ENCODE measurements at places on chromosomes 3 and 15.

DNA sequence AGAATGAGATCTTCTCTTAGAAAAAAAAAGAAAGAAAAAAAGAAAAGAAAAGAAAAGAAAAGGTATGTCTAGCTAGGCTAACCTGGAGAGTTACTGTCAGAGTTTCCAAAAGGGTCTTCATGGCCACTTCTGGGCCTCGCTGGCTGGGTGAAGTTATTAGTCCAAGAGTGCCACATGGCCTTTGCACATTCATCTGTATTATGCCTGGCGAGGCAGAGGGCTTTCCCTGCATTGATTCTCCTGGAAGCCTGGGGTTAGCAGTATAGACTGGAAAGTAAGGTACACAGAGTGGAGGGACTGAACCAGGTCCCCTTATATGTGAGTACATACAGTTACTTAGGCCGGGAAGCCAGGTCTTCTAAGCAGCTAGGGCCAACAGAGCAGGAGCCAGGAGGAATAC, 54.8 kb upstream of the CGNL1 start:
- DNase-seq = no peak

DNA sequence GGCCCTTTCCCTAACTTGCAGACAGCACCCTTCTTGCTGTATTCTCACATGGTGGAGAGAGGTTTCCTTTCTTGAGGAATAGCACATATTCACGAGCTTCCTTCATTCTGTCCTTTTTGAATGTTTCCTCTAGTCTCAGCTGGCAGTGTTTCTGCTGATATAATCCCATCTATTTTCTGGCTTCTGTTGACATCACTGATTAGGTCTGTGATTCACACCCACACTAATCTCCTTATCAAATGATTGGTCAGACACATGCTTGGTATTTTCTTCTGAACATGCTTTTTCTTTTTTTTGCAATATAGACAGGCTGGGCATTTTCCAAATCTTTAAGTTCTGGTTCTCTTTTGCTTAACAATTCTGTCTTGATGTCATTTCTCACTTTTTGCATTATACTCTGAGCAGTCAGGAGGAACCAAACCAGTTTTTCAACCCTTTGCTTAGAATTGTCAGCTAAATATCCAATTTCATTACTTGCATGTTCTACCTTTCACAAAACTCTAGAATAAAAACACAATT, 65.4 kb downstream of the OXSM start:
- DNase-seq = no peak

DNA sequence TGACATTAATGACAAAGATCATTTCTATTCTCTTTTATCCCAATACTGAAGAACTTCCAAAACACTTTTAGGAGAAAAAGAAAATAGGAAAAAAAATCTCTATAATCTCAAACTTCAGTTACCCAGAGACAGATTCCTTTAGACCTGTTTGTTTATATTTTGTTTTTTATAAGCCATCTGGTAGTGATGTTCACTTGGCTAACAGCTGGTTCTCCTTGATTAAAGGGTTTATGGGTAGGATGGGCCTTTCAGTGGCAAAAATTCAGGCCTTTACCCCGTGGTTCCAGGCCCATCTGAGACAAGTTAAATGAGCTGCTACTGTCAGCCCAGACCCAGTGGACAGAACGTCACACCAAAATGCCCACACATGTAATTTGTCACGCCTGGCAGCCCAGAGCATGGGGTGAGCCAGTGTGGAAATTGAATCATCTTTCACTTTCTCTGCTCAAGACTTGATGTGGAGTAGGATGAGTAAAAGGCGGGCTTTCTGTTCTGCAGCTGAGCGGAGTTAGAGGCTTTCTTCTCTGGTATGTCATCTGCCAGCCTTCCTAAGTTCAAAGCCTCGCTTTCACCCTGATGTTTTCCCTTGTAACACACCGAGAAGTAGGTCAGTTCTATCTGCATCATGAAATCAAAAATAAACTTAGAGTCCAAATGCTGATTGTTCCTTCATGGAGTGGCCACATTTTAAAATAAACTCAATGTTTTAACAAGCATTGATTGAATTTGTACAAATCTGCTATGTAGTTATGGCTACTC, 62.5 kb upstream of the SKOR1 start:
- DNase-seq = no peak

- DNase-seq = no peak
Observed at GRCh38 chr3:43289401-43289800, 3.1 kb downstream of the SNRK start.

GRCh38 chr3:85255949-85256348, 297.2 kb downstream of the CADM2 start:
- DNase-seq = peak; percentile 11

GRCh38 chr15:66142285-66142684, 111.3 kb downstream of the MEGF11 start:
- no peak for DNase-seq

GRCh38 chr3:94372026-94372425, 309.2 kb downstream of the NSUN3 start:
- no peak for DNase-seq

DNA sequence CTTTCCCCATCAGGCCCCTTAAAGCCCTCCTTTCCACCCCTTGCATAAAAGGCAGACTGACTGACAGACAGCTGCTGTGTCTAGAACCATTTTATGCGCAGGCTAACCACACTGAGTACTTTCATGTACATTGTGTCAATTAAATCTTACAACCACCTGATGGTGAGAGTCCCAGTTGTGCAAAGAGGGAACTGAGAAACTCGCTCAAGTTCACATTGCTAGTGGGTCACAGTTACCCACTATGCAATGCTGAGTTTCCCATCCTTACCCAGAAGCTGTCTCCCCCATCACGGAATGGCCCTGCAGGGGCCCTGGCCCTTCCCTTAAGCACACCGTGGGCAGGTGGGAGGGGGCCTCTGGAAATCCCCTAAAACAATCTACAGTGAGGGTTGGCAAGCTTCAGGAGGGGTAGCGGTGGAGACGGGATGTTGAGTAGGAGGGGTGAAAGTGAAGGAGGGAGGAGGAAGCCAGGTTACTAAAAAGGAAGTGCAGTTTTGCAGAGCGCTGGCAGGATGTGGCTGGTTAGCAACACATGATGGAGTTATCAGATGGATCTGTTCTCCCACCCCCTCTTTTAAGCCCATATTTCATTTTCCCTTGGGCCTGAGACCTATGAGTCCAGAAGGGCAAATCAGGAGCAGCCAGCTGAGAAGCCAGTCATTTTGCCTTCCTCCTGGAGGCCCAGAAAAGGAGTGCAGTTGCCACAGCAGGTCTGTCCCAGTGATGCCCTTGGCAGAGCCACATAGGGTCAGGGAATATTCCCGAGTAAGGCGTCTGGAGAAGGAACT, 30.0 kb downstream of the STARD5 start:
- no peak for DNase-seq

DNA sequence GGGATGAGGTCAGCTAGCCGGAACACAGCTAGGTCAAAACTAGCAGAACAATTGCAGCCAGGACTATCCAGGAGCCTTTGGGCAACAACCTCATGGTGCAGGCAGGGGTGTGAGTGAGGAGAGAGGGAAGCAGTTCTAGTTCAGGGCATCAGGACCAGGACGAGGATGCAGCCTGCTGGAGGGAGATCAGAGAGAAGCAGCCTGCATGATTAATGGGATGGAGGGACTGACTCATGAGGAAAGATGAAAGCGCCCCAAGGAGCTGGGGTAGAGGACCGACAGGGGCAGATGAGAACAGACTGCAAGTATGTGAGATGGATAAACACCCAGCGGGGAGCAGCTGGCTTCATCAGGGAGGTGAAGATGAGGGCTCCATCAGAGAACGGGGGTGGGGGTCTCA, 37.9 kb upstream of the LRTM1 start:
- no peak for DNase-seq

DNA sequence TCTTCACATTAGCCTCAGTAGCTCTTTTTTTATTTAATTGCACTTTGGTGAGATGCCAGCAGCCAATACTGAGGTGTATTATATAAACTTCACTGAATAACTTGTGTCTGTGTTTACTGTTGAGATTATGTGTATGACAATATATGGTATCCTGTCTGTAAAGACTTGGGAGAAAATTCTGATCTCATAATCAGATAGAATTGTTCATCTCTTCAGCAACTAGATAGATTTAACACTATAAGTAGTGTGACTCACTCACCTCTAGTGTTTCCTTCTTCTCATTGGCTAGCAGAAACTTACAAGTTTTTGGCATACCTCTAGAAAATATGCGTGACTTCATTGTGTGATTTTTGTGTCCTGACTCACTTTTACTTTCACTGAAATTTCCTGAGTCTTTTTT, 67.6 kb upstream of the TGFBR2 start:
- DNase-seq = no peak

GRCh38 chr15:69200832-69201745, 40.7 kb downstream of the GLCE start:
- DNase-seq = peak; percentile 28

GRCh38 chr15:40217166-40217824, 21.6 kb upstream of the PAK6 start:
- DNase-seq = peak; percentile 83

Measured in GM23338 (cell line).